Activated T-cell treated with anti-CD3 and anti-CD28 coated beads for 1 hour (primary cell): ENCODE measurements at places on chromosomes 16 and 17.

- DNase-seq, result no peak
Observed at GRCh38 chr17:66395961-66396360, 93.5 kb downstream of the PRKCA start.

DNA sequence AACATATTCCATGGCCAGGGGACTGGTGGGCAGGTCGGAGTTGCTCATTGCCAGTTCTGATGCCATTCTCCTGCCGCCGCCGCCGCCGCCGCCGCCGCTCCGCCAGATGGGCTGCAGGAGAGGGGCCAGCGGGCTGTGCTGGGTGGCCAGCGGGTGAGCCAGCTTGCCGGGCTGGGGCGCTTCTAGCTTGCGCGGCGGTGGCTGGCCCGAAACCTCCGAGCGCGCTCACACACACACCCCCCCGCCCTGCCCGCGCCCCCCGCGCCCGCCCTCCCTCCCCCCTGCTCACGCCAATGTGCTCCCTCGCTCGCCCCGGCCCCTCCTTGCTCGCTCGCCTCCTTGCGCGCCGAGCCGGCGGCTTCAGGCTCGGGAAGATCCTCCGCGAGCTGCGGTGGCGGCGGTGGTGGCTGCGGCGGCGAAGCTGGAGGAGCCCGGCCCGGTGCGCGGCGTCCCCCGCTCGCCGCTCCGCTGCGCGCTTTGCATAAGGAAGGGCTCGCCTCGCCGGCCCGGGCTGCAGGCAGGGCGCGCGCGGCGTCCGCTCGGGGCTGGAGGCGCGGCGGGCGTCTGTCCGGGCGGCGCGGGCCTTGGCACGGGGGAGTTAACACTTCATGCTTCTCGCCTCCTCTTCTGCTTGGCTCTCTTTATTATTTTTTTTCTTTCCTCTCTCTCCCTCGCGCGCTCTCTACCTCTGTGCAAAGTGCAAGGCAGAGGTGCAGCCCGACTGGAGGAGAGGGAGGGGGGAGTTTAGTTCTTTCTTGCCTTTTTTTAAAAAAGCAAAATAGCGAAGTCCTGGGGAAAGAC is 500 bp downstream of the MAF start:
- DNase-seq, result no peak

DNA sequence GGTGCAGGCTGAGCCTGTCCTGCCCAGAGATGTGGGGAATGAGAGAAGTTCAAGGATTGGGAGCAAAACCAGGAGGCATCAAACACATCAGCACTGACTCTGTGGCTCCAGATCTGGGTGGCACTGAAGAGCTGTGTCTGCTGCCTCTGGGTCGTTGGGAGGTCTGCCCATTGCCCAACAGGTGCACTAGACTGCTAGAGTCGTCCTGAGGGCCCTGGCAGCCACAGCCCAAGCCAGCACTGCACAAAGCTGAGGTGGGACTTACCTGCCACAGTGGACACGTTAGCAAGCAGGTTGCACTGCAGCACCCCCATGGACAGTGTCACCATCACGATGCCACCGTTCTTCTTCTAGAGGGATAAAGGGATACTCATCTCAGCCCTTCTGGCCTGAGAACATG is 3.3 kb downstream of the DPEP3 start:
- no peak for DNase-seq

- DNase-seq, result no peak
Observed at GRCh38 chr17:57489321-57489720, 233.0 kb downstream of the MSI2 start.

GRCh38 chr17:39562976-39563375 is 44.7 kb downstream of the NEUROD2 start:
- no peak for DNase-seq

DNA sequence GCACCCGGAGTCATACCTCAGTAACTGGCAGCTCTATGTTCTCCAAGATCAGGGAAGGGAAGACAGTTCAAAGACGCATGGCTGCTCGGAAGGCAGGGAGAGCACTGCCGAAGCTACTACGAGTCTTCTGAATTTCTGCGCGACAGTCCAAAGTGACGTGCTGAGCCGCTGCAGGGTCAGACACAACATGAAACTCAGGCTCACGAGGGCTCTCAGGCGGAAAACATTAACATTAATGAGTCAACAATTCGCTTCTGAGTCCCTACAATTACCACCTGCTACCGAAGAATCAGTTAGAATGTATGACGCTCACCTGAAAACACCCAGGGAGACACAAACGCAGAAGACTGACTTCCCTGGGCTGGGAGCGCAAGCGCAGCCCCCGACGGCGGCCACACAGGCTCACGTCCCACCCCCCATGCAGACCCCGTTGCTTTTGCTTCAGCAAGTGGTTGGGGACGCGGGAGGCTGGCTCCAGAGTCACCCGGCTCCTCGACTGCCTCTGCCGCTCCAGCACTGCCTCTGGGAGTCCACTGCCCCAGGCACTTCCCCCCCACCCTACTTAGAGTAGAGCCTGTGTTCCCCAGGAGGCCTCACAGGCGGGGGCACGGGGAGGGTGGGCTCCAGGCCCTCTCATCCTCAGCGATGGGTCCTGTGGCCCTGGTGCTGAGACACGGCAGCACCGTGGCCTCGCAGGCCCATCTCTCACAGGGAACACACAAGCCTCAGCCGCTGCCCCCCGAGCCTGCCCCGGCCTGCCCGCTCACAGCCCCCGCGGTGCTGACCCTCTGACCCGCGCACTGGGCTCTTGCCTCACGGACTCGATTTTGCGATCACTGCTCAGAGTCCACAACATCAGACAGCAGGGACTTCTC is 38.9 kb downstream of the LMF1 start:
- no peak for DNase-seq

GRCh38 chr16:57646388-57647039 is 18.1 kb downstream of the ADGRG1 start:
- DNase-seq, result no peak
